ENCODE measurements at places on chromosomes 11 and 22. TPM values are rescaled to one million over a fixed set of nuclear protein-coding genes. Genes with fewer than 3 reads are reported as not detected.
A peak's percentile ranks its signal among the peaks of the same experiment; 100 is the strongest.

DNA sequence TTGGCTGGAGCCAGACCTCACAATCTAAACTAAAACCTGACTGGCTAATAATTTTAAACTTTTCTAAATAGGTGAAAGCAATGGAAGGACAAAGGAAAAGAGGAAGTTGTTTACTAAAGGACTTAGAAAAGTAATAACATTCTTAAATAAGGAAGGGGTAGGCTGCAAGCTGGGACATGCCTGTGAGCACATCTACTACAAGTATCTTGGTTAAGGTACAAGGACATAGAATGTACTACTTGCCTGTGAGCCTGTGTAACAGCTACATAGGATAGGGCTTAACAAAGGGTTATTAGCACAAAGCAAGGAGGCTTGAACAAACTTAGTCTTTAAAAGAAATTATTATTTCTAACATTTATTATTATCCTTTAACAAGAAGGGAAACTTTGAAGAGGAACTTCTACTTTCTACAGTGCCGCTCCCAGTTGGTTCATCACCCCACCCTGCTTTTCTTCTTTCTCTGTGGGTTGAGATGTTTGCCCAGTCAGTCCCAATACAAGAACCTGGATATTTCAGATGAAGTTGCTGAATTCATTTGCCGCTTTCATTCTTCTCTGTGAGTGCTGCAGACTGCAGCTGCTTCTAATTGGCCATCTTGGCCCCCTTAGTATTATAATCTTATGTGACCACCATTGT, 87.5 kb downstream of the PRMT3 start:
- DNase-seq: no peak

DNA sequence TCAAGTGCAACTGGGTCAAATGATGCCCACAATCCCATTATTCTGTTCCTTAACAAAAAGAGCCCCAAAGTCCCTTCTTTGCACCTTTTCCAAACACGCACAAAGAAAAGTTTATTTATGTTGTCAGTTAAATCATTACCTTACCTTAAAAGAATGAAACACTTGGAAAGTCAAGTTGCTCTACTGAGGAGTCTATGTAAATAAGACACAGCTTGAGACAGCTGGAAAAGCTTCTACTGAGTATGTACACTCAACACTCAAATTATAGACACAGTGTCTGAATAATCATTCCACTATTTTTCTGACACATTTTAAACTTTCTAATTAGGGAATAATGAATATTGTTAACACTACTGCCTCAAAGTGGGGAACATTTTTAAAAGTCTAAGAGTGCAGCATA, 21.6 kb upstream of the PHLDA2 start:
- DNase-seq: no peak

GRCh38 chr11:46695345-46696211, 4.8 kb downstream of the ARHGAP1 start:
- no peak for DNase-seq

GRCh38 chr11:121452609-121453150, at the start of gene SORL1-AS1:
Gene SORL1-AS1, minus strand, starts transcription at chr11:121452967.
- peak; percentile 54 for DNase-seq

DNA sequence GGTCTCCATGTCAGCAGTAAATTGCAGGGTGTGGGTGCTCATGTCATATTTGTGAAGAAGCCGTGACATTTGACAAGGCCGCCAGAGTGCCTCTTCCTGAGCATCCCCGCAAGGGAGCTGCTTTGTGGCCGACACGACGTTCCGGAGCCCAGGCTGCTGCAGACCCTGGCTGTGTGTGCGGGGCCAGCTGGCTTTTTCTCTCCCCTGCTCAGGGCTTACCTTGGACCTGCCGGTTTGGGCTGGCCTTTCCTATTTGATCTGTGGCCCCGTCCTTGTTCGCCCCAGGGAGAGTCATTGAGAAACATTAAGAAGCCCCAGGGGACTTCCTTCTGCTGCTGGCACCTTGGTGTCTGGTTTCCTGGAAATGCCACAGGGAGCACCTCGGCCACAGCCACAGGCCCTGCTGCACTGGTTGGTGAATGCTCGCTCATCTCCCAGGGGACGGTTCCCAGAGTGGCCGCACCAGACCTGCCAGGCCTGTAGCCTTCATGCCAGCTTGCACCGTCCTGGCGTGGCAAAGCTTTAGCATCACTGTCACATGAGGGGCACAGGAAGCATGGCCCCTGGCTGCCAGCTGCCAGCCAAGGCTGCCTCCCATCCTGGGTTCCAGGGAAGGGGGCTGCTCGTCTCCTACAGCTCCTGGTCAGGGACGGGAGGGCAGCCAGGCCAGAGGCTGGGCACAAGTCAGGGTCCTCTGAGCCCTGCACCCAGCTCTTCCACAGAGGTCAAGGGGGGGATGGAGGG, 5.4 kb downstream of the GRK2 start:
- no peak for DNase-seq

- DNase-seq: no peak
Observed at GRCh38 chr11:22203281-22203680, 10.4 kb downstream of the ANO5 start.

- DNase-seq: no peak
Observed at GRCh38 chr11:11074686-11075335, 217.0 kb upstream of the ZBED5 start.

DNA sequence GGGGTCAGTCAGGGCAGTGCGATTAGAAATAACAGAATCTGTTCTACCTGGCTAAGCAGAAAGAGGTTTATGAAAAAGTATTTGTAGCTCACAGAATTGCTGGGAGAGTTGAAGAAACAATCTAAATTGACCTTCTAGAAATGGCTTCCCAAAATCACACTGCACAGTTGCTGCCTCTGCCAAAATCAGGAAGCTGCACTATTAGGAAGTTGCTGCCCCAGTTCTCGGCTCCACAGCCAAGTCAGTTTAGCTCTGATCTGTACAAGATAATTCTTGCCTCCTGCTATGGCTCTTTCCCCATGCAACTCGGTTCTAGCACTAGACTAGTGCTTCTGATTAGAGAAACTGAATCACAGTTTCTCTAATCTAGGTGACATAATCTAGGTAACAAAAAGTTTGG, 16.0 kb upstream of the CCDC90B start:
- DNase-seq: no peak

DNA sequence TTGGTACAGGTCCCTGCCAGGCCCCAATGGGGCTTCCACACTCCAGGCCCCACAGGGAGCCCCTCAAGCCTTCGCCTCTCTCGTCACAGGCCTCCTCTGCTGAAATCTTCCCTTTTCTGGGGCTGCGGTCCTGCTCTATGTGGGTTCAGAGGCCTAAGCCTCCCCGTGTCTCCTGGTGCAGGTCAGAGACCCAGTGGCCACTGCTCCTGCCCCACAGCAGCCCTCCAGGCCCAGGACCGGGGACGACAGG, 5.9 kb upstream of the IFITM3 start:
- DNase-seq: no peak

DNA sequence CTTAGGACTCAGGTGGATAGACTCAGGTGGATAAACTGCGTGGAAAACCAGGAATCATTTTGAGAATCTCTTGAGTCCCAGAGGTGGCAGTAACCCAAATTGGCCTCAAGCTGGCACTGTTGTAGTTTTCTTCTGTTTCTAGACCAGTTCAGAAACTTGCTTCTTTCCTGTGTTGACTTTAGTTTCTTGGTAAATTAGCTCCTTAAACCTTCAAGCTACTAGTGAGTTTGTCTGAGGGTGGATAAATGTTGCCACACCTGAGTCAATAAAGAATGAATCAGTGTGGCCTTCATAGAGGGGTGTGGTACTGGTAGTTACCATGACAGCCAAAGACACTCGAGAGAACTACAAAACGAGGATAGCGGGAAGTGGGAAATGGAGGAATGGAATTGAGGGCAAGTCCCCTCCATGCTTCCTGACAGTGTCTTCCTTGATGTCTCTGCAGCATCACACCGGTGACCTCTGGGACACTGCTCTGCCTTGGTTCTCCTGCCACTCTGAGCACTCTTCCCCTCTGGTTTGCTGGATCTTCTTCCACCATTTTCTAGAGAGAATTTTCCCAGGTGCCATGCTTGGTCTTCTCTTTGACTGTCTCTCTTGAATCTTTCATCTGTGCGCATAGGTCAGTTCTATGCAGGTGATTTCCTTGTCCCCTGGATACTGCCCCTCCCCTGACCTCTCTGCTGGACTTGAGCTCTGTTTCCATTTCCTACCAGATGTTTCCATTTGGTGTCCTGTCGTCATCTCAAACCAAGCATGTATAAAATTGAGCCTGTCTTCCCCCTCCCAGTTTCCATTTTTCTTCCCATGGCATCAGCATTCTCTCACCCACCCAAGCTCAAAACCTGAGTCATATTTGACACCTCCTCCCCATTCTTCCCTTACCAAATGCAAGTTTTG, 7.2 kb downstream of the POLD4 start:
- peak; percentile 73 for DNase-seq

DNA sequence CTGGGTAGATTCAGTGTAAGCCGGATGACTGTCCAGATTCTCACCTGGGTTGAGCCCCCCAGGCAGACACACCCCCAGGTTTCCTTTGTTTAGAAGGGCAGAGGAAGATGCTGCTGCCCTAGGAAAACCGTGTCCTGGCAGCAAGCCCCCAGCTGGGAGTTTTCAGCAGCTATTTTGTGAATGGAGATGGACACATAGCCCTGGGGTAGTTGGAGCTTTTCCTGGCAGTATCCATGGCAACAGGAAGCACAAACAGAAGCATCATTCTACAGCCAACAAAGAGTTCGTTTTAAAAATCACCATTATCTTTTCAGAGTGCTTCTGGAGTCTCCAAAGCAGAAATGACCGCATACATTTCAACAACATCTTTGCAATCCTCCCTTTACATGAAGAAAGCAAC, 245.5 kb downstream of the BRD1 start:
- DNase-seq: no peak

DNA sequence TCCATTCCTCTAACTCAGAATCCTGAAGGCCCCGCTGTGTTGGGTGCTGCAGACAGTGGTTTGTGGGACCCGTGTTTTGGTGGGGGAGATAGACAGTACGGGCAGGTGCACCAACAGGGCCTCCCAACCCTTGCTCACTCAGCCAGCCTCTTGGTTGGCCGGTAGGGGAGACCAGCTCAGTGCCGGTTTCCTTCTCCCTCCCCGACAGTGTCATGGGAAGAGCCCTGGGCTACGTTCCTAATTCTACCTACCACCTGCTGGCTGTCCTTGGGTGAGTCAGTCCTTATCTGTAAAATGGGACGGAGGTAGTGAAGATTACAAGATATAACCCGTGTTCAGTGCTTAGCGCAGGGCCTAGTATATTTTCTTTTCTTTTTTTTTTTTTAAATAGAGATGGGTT, 5.9 kb downstream of the TMEM134 start:
- no peak for DNase-seq

GRCh38 chr11:118522571-118523072, 4.7 kb upstream of the TTC36 start:
- DNase-seq: peak; percentile 71

- DNase-seq: no peak
Observed at GRCh38 chr11:64856382-64857227, 12.2 kb upstream of the CDC42BPG start.

- DNase-seq: no peak
Observed at GRCh38 chr11:77111277-77111676, 8.6 kb downstream of the OMP start.

- DNase-seq: no peak
Observed at GRCh38 chr11:4154503-4154902, 59.9 kb downstream of the RRM1 start.

GRCh38 chr11:16605894-16606783, 132.3 kb upstream of the C11orf58 start:
- DNase-seq: peak; percentile 88

DNA sequence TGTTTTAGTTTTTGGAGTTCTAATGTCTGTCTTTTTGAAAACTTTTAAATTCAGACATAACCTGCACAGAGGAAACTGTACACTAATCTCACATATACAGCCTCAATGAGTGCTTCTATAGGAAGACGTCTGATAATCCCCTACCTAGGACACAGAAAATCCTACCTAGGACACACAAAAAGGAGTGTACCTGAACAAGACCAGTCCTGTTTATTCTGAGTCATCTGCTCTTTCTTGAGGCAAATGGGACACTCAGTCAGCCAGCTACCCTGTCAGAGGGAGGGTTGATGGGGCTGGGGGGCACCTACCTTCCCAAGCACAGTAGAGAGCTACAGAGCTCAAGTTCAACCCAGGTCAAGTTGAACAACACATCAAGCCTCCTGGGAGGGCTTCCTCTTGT, 346.6 kb upstream of the NCAM1 start:
- no peak for DNase-seq

- DNase-seq: peak; percentile 74
Observed at GRCh38 chr11:17991783-17992433, 20.9 kb downstream of the SERGEF start.

DNA sequence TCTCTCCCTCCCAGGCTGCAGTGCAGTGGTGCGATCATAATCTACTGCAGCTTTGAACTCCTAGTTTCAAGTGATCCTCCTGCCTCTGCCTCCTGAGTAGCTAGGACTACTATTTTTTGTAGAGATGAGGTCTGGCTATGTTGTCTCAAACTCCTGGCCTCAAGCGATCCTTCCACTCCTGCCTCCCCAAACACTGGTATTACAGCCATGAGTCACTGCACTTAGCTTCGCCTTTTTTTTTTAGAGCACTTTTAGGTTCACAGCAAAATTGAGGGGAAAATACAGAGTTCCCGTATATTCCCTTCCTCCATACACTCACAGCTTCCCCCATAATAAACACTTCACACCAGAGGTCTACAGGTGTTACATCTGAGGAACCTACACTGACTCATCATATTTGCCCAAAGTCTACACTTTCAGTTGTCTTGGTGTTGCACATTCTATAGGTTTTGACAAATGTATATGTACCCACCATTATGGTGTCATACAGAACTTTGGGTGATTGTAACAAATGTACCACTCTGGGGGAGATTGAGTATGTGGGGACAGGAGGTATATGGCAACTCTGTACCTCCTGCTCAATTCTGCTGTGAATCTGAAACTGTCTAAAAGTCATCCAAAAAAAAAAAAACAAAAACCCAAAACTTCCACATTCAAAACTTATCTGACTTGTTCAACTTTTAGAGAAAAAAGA, 11.3 kb upstream of the SLC37A4 start:
- no peak for DNase-seq

GRCh38 chr22:42281284-42281683, 10.8 kb upstream of the TCF20 start:
- DNase-seq: no peak

DNA sequence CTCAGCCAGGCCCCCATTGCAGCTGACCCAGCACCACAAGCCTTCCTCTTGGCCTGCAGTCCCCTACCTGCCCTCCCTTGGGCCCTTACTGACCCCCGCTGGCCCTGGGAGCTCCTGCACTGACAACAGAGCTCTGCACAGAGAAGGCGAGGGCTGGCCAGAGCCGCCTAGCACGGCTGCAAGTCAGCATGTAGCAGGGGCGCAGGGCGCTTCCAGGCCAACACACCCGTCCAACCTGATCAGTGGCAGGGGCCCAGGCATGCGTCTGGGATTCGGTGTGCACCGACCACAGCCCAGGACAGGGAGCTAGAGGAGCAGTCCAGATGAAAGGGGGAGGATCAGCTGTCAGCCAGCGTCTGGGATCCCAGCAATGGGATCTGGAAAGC, 7.6 kb downstream of the WNT7B start:
- DNase-seq: peak; percentile 50

Gene CASP1
- not detected for total RNA-seq

Gene OR51B2
- not detected for total RNA-seq

Gene CYP2D6
- total RNA-seq: 1.3 TPM

Gene PAMR1
- total RNA-seq: 2.5 TPM

Gene SSTR3
- total RNA-seq: 0.66 TPM

Gene RASGRP2
- total RNA-seq: 34.4 TPM

Gene PDGFD
- 6.9 TPM for total RNA-seq

Gene ESAM
- total RNA-seq: not detected

Gene MS4A8
- total RNA-seq: not detected

Measured in GM23338 (cell line).